ENCODE measurements at places on chromosomes 2 and 18.

DNA sequence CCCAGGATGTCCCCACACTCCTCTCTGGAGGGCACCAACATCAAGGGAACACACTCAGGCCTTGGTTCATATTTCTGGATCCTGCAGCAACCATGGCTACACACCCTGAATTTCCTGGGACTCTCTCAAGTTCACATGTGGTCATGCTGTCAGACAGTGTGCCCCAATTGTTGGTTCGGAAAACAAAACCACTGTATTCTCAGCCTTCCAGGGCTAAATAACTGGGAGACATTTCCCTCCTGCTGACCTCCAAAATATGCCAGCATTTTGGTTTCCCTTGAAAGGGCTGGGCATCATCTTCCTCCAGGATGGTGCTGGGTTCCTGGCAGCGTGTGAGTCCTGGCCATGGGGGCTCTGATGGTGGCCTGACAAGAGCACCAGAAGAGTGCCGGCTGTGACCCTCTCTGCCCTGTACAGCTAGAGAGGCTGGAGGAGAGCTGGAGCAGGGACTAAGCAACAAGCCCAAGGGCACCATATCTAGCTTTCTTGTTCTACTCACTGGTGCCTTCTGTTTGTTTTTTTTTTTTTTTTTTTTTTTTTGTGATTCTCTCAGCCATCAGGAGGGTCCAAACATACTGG, 37.5 kb upstream of the WIPF1 start:
- DNase-seq: no peak

DNA sequence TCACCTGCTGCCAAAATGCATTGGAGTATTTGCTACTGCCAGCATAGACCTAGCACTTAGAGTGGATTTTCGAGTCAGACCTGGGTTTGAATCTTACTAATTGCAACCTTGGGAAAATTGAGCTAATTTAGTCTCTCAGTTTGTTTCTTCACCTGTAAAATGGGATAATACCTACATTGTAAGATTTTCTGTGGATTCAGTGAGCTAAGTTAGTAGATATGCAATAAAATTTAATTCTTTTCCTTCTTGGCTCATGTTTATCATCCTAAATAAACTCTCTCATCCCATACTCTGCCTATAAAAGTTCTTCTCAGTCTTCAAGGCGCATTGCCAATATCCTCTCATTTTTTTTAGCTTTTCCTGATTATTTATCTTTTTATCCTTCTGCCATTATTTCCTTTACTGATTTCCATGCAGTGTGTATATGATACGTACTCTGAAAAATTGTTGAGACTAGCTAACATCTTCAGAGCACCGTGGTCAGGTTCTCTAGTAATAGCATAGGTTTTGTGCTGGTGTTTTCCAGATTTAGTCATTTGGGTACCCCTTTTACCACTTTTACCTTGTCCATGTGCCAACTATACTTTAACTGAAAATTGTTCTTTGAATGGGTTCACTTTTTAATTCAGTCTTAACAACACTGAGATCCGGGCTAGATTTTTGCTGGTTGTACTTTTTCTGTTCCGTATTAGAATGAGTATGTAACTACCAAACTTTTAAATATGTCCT, 7.3 kb downstream of the CEP192 start:
- DNase-seq: no peak

- DNase-seq: peak; percentile 93
Observed at GRCh38 chr2:128169497-128169896, 78.5 kb downstream of the UGGT1 start.

GRCh38 chr2:180524499-180524898, 455.9 kb upstream of the UBE2E3 start:
- DNase-seq: no peak

GRCh38 chr2:194819367-194819766, 837.7 kb upstream of the SLC39A10 start:
- DNase-seq: peak; percentile 3

All from fibroblast of pulmonary artery (primary cell).